ENCODE measurements at places on chromosomes 5 and 9.

- no peak for DNase-seq
These were observed 61.6 kb downstream of the CSNK1A1 start for GRCh38 chr5:149489605-149490037.

DNA sequence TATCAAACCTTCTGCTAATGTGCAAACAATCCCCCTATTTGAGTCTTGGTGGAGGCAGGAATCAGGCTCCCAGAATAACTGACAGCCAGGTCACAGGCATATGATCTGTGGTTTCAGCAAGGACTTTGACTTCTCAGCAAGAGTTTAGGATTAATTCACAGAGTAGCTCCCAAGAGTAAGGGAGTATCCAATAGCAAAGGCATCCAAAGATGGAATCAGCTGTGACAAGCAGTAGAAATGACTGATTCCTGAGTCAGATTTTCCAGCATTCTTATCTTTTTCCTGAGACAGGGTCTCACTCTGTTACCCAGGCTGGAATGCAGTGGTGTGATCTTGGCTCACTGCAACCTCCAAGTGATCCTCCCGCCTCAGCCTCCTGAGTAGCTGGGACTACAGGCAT lies 108.3 kb downstream of the EPB41L4A start:
- DNase-seq, result no peak

DNA sequence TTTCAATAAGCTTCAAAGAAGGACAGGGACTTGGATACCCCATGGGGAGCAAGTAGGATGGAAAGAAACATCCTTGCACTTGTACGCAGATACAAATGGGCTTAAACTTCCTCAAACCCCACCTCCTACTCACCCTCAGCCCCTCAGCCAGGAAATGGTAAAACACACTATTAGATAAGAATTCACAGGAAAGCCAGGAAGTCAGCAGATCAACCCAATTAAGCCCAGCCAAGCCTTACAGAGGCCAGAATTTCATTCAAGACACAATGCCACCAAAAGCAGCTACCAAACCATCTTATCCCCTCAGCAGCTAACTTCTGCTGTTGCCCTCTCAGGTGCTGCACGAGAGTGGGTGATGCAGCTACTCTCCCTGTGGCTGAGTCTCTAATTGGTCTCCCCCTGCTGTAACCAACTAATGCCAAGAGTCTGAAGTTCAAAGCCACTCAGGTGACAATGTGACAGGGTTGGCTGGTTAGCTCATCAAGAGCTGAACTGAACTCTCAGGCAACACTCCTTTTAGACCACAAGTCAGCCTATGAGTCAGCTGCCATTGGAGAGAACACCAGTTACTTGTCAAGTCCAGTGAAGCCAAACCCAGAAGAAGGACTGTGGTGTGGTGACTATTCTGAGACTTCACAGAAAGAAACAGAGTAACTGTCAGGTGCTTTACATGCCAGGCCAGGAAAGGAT lies 201.9 kb downstream of the ZNF608 start:
- DNase-seq, result no peak

- no peak for DNase-seq
These were observed 51.8 kb downstream of the IRX2 start for GRCh38 chr5:2699686-2700085.

DNA sequence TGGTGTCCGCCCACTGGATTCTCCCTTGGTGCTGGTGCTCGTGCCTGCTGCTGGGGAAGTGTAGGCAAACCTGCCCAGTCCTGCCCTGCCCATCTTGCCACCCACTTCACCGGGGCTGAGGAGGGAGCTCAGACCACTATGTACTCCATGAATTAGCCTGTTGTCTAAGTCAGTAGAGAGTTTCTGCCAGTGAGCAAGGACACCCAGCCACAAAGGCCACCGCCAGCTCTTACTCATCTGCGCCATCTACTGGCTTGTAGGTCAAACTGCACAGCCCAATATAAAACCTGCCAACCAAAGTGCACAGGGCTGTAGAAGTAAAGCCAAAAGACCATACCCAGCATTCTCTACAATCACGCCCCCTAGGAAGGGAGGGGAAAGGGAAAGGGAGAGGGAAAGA lies 102.3 kb downstream of the GLIS3 start:
- DNase-seq, result no peak

DNA sequence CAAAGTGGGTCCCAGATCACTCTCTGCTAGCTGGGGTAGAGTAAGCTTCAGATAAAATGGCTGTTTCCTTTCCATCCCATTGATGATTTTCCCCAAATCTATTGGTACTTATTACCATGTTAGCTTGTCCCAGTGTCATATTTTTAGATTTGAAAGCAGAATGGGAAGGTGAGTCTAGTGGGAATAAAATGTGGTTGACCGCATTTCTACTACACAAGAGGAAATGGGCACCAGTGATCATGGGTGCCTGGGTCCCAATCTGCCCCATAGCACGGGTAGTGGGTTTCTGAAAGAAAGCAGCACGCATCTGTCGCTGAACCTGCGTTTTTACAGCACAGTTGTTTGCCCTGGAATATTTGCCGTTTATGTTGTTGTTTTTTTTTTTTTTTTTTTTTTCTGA lies 20.1 kb downstream of the DAPK1 start:
- DNase-seq, result no peak

DNA sequence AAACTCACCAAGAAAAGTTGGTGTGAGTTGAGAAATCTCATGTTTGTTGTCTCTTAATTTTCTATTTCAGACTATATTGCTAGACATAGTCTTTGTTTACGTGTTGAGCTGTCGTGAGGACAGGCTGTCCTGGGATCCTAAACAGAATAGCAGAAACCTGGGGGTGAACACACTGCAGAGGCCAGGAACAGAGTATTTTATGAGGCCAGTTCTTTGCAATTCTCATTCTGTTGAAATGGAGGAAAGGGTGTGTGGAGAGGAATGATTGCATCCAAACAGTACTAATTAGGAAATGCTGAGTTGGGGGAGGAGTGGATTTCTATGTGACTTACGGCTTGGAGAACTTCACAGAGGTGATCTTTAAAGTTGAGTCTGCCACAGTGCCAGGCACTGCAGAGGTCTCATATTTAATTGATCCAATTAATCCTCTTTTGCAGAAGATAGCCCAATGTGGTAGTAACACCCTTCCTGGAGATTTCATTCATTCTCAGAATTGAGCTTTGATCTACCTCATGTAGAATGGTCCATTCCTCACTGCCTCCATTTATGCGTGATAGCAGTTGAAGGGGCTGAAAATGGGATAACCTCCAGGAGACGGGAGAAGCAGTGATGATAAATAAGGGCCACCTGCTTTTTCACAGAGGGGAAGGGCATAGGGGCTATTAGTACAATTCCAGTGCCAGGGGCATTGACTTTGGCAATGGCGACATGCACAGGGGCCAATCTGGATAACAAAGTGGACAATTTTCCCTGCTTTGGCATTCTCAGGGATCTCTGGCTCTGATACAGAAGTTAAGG lies 84.7 kb upstream of the TNFAIP8 start:
- no peak for DNase-seq

DNA sequence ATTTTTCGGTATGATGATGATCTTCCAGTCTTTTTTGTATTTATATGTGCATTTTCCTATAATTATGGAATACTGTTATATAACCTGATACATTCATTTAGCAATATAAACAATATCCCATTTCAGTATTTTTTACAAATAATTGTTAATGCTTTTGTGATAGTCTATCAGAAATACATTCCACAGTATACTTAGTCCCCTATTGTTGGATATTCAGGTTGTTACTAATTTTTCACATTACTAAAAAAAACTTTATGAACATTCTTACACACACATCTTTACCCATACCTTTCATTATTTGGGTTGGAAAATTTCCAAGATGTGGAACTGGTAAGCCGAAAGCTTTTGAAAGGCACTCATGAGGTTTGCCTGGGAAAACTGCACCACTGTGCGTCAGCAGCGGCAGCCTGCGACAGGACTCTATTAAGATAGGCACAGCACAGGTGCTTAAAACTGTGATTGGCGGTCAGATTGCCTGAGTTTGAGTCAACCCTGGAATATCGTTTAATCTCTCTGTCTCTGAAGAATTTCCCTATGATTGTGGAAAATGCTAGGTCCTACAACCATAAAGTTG lies 147.5 kb upstream of the ERCC6L2 start:
- no peak for DNase-seq

DNA sequence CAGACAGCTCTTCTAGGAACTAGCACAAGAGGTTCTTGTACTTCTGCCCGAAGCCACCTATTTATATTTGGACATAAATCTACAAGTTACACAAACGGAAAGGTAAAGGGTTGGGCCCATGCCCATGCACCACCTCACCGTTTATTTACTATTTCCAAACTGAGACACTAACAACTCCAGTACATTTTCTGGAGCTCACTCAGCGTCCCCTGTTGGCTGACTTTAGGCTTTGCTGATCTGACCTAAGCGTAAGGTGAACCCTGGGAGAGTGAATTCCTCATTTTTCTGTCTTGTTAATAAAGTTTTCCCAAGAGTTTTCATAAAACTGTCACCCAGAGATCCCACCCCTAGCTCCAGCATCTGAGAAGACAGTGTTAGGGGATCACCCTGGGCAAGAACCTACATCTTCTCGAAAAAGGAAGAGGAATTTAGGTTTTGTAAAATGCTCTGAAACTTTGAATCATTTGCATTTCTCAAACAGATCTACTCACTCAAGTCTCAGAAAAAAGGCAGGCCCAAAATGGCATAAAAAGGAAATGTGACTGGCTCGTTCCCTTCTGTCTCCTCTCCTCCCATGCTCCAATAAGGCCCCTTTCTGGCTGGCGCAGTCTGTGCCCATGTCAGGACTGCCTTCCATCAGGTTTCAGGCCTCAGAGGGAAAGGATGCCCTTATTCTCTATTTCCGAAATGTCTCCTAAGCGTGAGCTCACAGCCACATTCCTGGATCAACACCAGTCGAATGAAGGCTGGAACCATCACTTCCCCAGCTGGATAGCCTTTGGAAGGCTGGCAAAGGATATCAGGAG lies 201.3 kb downstream of the FANCC start:
- DNase-seq, result no peak

GRCh38 chr9:88230612-88231011 lies 92.3 kb upstream of the SPATA31C2 start:
- DNase-seq, result no peak

DNA sequence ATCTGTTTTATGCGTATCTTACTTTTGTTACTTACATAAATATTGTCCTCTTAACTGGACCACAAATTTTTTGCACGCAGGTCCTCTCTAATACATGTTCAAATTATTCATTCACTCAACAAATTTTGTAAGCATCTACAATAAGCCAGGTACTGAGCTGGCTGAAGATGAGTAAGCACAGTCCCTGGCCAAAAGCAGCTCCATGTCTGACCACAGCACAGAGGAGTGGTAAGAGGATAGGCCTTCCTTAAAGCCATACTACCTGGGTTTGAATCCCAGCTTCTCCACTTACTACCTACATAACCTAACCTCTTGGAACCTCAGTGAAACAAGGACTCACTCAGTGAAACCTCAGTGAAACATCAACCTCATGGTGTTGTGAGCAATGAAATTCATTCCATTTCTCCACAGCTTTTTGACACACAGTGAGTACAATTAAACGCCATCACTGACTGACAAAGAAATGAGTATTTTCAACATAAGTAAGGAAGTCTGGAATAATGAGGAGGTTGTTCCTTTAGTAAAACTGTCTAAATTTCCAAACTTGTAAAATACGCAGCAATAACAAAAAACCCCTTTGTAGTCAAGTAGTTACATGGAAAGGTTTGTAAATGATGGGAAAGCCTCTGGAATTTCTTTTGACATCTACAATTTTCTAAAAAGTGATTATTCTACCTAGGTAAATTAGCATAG lies 15.0 kb downstream of the PTAR1 start:
- no peak for DNase-seq

- DNase-seq, result no peak
These were observed 81.6 kb downstream of the PPP2R2B start for GRCh38 chr5:146796911-146797310.

DNA sequence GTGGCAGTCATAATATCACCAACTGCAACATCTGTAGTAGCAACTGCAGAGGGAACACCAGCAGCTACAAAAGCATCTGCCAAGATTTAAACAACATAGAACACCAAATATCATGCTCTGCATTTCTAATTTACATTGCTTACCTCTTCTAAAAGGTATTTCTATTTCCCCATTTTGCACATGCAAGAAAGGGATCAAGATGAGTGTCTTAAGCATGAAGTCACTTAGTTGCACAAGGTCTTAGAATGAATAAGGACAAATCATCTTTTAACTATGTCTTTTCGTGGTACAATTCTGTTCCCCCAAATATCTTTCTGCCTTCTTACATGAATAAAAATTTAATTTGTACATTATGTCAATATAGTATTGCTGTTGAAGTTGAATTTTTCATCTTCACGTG lies 1746.4 kb downstream of the EFNA5 start:
- DNase-seq, result no peak

DNA sequence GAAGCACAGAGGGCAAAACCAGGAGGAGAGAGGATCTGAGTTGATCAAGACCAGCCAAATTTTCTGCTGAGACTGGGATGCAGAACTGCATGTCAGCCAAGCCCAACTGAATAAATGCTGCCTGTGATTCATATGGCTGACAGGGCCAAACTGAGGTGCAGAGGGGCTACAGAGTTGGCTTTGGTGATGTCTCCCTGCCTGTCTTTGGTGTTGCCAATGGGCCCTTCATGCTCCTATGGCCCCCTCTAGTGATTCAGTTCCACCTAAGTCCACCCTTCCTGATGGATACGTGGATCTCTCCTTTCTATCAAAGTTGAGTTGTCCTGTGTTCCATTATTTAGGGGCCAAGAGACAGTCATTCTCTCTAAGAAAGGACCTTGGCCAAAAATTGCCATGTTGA lies 163.6 kb upstream of the TLE4 start:
- no peak for DNase-seq

- no peak for DNase-seq
These were observed 82.9 kb upstream of the ALDH1B1 start for GRCh38 chr9:38309324-38310195.

DNA sequence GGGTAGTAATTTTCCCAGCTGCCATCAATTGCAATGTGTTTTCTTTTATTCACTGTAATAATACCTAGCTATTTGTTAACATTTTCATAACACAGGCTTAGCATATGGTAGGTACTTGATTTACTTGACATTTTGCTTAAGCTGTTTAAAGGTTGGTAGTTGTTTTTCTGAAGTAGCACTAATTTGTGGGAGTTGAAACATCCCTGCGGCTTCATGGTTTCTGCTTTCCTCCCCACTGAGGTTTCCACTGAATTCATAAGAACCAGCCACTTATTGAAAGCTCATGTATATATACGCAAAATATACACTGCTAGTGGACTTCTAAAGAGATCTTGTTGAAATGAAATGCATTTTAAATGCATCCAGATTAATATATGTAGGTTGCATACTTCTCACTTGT lies 559.9 kb downstream of the TLE4 start:
- DNase-seq, result no peak
